ENCODE measurements at places on chromosomes 12 and 14.

DNA sequence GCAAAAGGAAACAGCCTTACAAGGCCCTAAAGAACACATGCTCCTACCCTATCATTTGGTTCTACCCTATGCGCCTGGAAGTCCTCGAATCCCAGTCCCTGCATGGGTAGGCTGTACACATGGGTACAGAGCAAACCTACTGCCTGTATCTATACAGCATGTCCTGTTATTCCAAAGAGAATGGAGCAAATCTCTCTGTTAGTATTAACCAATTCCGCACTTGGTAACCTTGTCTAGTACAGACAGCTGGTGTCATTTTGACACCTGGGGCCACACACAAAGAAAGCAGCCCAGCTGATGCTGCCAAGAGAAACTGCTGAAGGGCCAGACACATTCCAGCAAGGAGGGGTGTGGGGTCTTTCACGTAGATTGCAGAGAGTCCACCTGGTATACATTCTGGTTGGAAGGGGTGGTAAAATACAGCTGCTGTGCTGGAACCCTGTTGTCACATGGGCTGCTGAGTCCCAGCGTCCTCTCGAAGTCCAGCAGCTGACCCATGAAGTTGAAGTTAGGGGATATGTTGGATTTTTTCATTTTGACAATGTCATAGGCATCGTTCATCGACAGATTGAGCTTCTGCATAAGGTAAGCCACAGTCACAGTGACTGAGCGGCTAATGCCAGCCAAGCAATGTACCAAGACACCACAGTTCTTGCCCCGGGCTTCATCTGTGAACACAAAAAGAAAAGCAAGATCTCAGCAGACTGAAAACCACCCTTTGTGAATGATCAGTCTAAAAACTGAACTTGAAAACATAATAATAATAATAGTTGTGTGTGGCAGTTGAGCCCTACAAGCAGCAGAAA is 3.2 kb downstream of the DUSP6 start:
- no peak for DNase-seq

DNA sequence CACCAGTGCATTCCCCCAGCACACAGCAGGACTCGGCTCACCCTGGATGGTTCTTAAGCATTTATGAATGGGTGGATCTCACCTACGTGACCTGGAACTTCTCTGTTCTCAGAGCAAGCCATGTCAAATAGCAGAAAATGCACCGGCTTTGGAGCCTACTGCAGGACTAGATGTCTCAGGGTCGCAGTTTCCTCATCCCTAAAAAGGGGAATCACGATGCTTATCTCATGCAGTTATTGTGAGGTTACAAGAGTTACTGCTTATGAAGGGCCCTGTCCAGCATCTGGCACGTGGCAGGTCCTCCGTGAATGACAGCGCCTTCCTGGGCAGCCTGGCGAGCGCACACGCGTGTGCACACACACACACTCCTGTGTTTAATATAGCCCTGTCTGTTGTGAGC is 128.5 kb downstream of the ETV6 start:
- DNase-seq = no peak

DNA sequence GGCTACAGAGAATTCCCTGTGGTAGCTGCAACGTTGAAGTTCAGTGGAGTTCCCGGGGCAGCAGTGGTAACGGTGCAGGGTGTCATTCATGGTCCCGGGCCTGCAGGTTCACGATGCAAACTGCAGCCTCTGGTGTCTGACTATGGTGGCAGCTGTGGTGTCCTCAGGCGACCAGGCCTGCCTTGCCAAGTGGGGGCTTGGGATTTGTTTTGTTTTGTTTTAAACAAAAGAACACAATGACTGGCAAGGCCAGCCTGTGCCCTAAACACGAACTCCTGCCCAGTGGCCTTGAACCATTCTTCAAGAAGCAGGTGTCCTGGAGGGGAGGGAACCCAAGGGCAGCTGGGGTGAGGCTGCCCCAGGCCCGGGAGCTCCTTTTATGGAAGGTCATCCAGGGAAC is 48.5 kb downstream of the LRRC74A start:
- no peak for DNase-seq

DNA sequence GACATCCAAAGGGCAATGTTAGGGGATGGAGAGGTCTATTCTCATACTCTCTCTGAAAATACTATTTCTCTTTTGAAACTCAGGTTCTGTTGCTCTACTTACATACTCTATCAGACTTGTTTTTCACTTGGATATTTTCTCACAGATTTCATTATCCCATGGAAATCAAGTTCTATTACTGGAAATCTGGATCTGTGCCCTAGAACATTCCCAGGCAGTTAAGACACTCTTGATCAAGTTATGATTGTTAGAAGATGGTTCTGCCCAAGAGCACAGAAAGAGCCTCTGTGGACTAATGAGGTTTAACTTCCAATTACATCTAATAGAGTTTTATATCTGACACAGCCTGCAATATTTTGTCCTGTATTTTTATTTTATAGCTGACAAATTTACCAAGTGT is 591.0 kb upstream of the ATP2B1 start:
- no peak for DNase-seq

DNA sequence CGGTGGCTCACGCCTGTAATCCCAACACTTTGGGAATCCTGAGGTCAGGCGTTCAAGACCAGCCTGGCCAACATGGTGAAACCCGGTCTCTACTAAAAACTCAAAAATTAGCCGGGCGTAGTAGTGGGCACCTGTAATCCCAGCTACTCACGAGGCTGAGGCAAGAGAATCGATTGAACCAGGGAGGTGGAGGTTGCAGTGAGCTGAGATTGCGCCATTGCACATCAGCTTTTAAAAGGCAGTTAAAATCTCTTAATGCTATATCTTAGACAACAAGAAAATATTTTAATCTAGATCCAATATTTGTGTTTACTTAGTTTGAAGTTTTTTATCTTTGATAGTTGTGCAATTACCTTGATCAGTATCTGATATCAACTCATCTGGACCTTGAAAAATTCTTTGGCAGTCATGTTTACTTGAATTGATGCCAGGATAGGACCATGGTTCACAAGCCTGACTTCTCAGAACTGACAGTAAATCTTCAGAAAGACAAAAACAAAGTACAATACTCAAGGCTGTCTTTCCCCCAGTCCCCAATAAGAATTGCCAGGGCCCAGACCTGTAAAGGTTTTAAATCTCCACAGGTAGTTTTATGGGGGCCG is 135.0 kb upstream of the AEBP2 start:
- no peak for DNase-seq

GRCh38 chr12:105756961-105757360 is 381.8 kb downstream of the NUAK1 start:
- DNase-seq = no peak

DNA sequence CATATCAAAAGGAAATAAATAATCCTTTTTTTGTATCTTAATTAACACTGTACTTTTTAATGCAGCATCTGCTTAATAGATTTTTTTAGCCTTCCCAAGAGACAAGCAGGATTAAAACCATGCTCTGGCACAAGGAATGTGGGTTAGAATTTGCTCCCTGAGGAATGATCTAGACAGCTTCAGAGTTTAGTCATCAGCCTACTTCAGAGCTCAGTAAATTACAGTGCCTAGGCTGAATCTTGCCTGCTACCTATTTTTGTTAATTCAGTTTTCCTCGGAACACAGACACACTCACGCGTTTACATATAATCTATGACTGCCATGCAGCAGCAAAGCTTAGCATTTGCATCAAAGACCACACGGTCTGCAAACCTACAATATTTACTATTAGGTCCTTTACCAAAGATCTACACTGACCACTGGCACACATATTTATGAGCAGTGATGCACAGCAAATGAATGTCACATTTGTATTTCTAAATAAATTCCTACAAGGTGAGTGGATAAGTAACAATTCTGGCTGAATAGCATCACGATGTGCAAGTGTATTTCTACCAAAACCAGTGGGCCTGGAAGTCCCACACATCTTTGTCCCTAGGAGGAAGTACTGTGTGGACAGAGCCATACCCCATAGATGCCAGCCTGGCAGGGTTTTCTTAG is 309.8 kb upstream of the TMEM132C start:
- no peak for DNase-seq

DNA sequence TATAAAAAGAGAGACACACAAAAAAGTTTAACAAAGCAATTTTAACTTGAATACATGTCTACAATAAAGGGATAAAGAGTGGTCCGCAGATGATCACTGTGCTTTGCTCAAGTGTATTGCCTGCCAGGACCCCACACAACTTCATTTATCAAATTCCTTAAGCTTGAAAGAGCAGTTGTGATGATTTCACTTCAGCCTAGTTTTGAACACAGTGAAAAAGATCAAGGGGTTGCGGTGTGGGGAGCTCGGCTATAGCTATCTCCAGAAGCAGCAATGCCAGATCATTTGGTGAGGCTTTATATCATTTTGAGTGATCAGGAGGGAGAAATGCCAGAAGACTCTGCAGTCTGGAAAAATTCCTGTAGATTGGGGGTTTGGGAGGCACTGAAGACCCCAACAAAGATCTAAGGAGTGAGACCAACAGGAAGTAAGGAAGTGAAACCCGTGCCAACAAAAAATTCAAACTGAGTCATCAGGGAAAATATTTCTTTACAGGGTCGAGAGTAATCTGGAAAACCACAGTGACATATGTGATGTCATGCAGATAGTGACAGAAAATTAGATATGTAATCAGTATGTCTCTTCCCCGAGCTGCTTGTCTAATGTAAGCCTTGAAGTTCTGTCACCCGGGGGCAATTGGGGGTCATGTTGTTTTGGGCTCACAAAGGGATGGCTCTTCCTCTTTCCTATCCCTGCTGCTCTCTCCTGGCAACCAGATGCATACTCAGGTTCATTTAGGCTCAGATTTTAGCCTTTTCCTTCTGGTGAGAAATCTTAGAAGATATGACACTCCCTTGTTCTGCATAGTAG is 221.8 kb downstream of the MSRB3 start:
- no peak for DNase-seq

GRCh38 chr12:47078733-47079467 is 521 bp upstream of the PCED1B start:
- DNase-seq = no peak

- no peak for DNase-seq
Measured at GRCh38 chr14:29743531-29743930, 184.1 kb downstream of the PRKD1 start.

DNA sequence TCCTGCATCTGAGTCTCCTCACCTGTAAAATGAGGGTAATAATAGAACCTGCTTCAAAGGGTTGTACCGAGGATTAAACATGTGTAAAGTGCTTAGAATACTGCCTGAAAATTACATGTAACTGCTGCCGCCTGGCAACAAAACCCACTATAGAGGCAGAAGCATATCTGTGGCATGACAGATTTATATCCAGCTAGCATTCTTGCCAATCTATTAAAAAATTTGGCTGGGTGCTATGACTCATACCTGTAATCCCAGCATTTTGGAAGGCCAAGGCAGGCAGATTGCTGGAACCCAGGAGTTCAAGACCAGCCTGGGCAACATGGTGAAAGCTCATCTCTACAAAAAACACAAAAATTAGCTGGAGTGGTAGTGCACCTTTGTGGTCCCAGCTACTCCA is 16.4 kb upstream of the KSR2 start:
- no peak for DNase-seq

DNA sequence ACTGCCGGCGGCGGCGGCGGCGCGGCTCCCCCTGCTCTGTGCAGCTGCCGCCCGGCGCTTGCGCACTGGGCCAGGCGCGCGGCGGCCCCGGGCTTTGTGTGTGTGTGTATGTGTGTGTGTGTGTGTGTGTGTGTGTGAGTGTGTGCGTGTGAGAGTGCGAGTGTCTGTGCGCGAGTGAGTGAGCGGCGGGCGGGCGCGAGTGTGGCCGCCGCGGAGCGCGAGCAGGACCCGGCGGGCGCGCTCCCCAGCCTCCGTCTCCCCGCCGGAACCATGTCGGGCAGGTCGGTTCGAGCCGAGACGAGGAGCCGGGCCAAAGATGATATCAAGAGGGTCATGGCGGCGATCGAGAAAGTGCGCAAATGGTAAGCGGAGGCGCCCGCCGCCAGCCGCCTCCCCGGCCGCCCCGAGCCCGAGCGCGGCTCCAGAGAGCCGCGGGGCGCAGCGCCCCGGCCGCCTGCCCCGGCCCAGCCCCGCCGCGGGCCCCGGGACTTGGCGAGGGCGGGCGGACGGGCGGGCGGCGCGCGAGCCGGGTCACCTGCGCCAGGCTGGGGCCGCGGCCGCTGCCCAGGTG is at the start of gene BCL7A:
TSS of gene BCL7A (plus strand) at position 63 of the 571 bp plus-strand sequence. CDS start at position 271, 208 bp downstream.
- peak; percentile 61 for DNase-seq

GRCh38 chr14:101276309-101277091 is 284.8 kb upstream of the DIO3 start:
- DNase-seq = no peak

- DNase-seq = no peak
Measured at GRCh38 chr12:18207266-18207665, 54.1 kb upstream of the PIK3C2G start.

DNA sequence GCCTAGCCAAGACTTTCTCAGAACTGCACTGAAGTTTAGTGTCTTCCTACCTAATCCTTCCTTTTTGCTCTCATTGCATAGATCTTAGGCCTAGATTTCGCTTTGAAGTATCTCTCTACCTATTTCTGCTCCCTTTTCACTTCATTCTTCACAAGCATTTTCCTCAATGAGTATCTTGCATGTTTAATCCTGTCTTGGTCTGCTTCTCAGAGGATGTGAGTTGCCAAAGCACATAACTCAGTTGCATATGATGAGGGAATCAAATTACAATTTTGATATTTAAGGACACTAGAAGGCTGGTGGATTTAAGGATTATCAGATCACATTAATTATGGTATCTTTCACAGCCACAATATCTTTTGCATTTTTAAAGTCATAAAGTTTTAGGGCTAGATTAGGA is 195.5 kb upstream of the DAAM1 start:
- no peak for DNase-seq

- DNase-seq = no peak
Measured at GRCh38 chr12:119229837-119230236, 51.1 kb downstream of the HSPB8 start.

DNA sequence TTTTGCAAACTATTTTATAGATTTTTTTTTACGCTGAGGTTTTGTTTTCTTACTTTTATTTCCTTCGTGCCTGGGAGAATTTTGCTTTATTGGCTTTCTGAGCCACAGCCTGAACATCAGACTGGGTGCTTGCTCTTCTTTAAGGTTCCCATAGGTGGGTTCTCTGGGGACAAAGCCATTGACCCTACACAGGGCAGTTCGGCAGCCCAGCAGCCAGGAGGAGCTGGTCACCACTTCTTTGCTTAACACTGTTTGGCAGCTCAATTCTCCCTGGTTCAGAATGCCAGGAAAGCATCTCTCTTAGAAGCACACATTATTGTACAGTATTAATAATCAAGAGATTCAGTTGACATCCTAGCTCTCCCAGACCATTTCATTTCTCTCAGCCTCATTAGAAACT is 140.8 kb upstream of the NEDD1 start:
- no peak for DNase-seq

GRCh38 chr12:57380300-57380699 is 50.5 kb downstream of the R3HDM2 start:
- DNase-seq = no peak

- no peak for DNase-seq
Measured at GRCh38 chr12:34398366-34398705, 376.0 kb downstream of the ALG10 start.

All from inflammatory macrophage (primary cell).